ENCODE measurements at places on chromosomes 5 and 9.

GRCh38 chr9:134365791-134366222 lies 39.6 kb downstream of the RXRA start:
- no peak for DNase-seq

DNA sequence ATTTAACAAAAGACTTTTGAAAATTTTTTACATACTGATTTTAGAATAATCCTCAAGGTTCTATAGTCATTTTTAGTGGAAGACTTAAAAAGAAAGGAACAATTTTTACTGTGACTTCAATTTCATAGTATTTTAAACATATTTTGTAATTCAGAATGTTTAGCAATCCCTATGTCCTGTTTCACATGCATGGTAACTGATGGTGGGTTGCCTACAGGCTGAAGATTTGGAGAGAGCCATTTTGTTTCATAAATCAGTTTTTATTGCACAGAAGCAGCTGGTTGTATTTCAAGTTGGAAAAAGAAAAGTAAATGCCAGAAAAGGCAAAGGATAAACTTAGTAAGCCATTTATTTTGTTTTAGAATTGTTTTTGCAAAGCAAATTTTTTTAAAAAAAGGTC lies 24.0 kb downstream of the STARD4 start:
- no peak for DNase-seq

GRCh38 chr5:14272548-14273205 lies 129.5 kb downstream of the TRIO start:
- no peak for DNase-seq

GRCh38 chr5:157306692-157307471 lies 41.0 kb downstream of the CYFIP2 start:
- peak; percentile 25 for DNase-seq

DNA sequence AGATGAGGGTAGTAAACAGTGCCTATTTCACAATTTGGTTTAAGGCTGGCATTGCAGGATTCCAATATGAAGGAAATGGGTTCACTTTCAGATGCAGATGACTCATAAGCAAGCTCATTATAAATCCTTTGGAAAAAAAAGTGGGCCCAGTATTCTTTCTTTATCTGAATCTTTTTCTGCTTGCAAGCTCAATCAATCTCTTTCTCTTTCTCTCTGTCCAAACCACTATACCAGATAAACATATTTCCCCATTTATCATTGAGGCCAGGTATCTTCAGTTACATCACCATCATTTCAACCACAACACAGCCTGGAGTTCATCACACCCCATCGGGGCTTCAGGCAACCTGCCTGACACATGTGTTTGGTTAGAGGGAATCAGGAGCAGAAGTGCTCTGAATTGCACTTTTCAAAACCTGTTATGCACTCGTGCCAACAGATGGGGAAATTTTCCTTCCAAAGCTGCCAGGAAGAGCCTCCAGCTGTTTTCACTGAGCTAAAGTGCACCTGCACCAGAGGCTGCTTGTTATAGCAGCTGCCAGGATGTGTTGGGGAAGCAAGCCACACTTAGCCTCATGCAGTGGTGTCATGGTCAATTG lies 30.0 kb upstream of the MAMDC2 start:
- no peak for DNase-seq

GRCh38 chr9:81588148-81588871 lies 101.0 kb downstream of the TLE1 start:
- no peak for DNase-seq

- DNase-seq: no peak
These were observed 41.1 kb upstream of the RUFY1 start for GRCh38 chr5:179509239-179509638.

DNA sequence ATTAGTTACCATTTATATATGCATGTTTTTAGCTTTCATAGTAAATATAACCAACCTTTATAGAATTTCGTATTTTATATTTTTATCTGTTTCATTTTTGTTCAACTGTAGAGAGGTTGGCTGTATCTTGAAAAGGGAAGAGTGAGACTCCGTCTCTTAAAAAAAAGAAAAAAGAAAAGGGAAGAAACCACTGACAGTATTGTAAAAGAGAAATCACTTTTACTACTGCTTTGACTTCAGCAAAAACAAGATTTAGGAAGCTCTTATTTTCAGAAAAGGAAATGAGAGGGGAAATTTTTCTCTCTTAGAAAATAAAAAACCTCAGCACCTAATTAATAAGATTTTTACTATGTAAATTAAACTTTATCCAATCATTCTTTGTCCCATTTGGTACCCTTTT lies 14.4 kb downstream of the POLK start:
- DNase-seq: no peak

Data from activated T-helper 1 cell treated with Interleukin-2 at 50 U/mL for 16 hours (primary cell).